ENCODE measurements at places on chromosomes 1 and 21.

GRCh38 chr1:211876851-211877590, 46.5 kb upstream of the LPGAT1 start:
- no peak for DNase-seq

DNA sequence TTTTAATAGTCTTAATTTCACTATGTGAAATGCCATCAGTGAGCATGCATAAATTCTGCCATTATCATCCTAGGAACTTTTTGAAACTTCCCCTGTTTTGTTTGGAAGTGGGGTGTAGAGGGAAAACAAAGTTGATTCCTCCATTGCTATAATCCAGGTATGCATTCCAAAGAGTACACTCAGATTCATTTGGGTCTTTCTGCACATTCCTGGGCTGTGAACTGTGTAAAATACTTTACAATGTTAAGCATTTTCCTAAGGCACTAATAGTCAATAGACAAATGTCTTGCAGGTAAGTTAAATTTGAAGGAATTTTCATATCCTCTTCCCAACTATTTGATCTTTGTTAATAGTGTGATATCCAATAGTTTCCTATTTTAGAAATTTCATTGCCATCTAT, 36.2 kb downstream of the SGIP1 start:
- peak; percentile 31 for DNase-seq

- DNase-seq: peak; percentile 89
These were observed 29.1 kb upstream of the GRHL3 start for GRCh38 chr1:24289937-24290595.

GRCh38 chr1:180213401-180214170, 16.5 kb upstream of the LHX4 start:
- DNase-seq: no peak

DNA sequence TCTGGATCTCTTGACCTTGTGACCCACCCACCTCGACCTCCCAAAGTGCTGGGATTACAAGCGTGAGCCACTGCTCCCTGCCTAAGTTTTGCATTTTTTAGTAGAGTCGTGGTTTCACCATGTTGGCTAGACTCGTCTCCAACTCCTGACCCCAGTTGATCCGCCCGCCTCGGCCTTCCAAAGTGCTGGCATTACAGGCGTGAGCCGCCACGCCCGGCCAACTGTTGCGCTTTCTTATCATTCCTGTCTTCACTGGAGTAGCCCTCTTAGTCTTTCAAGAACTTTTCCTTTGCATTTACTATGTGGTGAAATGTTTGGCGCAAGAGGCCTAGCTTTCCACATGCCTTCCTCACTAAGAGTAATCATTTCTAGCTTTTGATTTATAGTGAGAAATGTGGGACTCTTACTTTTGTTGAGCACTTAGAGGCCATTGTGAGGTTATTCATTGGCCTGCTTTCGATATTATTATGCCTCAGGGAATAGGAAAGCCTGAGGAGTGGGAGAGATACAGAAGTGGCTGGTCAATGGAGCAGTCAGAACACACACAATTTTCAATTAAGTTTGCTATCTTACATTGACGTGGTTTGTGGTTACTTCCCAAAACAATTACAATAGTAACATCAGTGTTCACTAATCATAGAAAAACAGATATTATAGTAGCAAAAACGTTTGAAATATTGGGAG, 111.0 kb downstream of the ZMYM4 start:
- no peak for DNase-seq

GRCh38 chr21:46375560-46376230, 51.7 kb downstream of the PCNT start:
- DNase-seq: no peak

- no peak for DNase-seq
These were observed 47.1 kb downstream of the PTPN14 start for GRCh38 chr1:214504330-214504729.

- DNase-seq: no peak
These were observed 106.3 kb upstream of the GUCA2B start for GRCh38 chr1:42046761-42047507.

DNA sequence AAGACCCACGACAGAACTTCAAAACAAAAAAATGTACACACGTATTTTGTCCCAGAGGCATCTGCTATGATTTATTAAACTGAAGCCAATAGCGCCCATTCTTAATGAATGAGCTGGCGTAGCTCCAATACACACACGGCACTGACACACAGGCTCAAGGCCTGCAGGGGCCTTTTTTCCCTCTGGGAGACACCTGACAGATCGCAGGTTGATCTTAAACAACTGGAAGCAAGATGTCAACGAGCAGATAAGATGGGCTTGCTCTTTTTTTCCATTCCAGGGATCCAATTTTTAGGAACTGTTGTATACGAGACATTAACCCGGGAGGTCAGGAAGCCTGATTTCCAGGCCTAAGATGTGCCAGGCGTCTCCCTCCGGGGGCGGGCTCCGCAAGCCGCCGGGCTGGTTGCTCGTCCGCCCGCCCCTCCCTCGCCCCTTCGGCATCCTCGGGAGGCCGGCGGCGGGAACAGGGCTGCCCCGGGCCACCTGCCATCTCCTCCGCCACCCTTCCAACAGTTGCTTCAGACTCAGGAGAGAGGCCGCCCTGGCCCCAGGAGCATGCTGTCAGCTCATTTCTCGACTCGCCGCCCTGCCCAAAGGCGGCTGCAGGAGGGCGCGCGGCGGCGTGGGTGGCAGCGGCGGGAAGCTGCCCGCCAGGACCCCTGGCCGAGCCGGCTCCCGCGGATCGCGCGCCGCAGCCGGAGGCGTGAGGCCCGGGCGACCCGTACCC, 735 bp downstream of the TTC13 start:
- peak; percentile 25 for DNase-seq

- DNase-seq: no peak
These were observed 254.0 kb downstream of the PTPRU start for GRCh38 chr1:29490204-29490934.

DNA sequence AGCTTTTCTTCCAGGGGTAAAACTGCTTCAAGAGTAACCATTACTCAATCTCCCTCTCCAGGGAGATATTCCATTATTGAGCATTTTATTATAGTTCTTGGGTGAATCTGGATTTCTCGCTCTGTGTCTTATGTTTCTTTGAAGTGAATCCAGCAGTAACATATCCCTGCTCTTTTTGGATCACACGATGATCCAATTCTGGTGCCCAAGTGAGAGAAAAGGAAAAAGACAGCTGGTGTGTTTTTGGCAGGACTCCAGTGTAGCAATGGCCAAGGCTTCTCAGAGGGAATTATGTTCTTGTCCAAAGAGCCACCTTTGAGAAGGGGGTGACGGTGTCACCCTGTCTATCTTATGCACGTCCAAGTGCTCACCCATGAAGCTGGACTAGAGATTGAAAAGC, 140.3 kb upstream of the ERRFI1 start:
- no peak for DNase-seq

GRCh38 chr1:234260578-234260977, 112.7 kb upstream of the COA6 start:
- no peak for DNase-seq

GRCh38 chr21:27695246-27695645, 728.4 kb upstream of the ADAMTS5 start:
- no peak for DNase-seq

DNA sequence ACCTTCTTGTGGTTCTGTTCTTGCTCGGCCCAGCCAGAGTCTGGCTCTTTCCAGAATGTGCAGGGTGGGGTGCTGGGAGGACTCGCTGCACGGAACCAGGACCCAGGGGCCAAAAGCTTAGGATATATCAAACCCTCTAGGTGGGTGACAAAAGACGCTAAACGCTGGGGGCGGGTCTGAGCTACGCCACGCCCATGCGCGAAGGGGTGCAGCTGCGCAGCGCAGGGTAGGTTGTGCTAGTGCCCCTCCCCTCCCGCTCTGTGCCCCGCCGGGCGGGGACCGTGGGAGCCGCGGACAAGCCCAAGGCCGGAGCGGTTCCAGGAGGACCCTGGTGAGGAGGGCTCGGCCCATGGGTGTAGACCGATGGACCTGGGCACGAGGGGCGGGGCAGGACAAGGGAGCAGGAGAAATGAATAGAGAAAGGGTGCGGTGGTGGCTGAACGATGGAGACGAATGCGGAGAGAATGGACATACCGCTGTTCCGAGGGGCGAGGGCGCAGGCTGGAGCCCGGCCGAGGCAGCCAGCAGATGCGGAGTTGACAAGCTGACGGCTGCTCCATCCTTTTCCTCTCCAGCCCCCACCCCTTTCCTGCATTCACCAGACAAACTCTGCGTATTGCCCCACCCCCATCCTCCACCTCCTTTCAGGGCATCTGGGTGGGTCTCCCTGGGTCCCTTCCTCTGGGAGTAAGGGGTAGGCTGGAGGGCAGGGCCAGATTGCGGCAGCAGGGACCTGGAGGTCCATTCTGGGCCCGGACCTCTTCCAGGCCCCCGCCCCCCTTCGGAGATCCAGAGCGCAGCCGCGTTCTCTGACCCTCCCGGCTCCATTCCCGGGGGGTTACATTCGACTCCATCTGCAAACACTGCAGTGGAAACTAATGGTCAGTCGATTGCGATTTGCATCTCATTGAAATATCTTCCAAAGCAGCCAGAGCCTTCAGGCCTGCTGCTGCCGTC, at the start of gene RUSC1:
RUSC1 (plus strand) TSS at position 234 of the 957 bp plus-strand sequence. CDS start 880 bp downstream, outside the sequence.
- DNase-seq: peak; percentile 67

DNA sequence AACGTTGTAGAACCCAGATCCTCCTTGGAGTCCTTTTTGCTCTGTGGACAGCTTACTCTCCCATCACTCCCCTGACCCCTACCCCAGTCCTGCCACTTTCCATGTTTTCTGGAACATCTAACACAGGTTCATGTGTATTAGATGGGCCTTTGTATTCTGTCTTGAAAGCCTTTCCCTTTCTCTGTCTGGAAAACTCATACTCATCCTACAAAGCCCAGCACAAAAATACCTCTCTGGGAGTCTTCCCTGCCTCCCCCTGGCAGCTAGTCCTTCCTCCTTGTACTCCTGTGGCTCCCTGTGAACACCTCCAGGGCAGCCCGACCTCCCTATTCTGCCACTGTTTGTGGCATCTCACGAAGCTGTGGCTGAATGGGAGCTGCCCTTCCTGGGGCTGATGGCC, 7.8 kb upstream of the HEYL start:
- DNase-seq: no peak

GRCh38 chr1:38773483-38773882, 86.1 kb downstream of the RRAGC start:
- DNase-seq: no peak

GRCh38 chr21:22516230-22516629, 1518.0 kb downstream of the NCAM2 start:
- DNase-seq: no peak

GRCh38 chr1:16677552-16678431, 11.0 kb upstream of the RNU1-3 start:
- peak; percentile 68 for DNase-seq

DNA sequence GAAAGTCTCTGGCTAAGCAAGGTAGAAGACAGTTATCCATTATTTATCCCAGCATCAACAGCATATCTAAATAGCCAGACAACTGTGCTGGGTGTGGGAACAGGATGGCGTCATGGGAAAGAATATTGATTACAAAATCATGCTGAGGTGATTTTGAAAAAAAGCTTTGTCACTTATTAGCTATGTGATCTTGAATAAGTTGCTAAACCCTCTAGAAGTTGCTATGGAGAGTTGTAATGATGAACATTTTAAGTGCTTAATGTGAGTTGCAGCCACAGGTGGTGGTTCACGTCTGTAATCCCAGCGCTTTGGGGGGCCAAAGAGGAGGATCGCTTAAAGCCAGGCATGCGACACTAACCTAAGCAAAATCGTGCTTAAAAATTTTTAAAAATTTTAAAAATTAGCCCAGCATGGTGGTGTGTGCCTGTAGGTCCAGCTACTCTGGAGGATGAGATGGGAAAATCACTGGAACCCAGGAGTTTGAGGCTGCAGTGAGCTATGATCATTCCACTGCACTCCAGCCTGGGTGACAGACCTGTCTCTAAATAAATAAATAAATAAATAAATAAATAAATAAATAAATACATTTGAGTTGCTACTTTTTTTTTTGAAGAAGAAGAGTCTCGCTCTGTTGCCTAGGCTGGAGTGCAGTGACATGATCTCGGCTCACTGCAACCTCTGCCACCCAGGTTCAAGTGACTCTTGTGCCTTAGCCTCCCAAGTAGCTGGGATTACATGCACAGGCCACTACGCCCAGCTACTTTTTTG, 33.6 kb downstream of the WNT2B start:
- DNase-seq: no peak

DNA sequence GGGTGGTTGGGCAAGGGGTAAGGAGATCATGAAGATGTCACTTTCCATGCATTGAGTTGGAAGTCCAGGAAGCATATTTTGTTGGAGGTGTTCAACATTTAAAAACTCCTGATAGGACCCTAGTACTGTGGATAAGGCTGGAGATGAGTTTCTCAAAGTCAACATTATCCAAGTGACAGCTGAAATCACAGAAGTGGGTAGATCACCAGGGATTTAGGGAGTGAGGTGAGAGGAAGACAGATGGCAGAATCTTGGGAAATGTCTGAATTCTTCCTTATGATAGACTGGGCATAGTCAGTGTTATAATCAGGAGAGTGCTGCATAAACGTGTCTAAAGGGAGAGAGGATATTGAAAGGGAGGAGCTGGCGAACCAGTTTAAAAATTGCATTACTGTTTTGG, 5.3 kb upstream of the RASAL2 start:
- no peak for DNase-seq

DNA sequence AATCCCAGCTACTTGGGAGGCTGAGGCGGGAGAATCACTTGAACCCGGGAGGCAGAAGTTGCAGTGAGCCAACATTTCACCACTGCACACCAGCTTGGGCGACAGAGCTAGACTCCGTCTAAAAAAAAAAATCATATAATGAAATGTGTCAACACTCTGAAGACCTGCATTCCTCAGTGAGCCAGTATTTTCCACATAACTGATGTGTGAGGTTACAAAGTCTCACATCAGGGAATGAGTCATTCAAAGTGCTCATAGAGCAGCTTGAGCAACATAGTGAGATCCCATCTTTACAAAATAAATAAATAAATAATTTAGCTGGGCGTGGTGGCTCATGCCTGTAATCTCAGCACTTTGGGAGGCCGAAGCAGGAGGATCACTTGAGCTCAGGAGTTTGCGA, 65.5 kb downstream of the CASZ1 start:
- DNase-seq: peak; percentile 89

Data from fibroblast of skin of right biceps (primary cell).